Colonic mucosa (tissue), 4 donors: ENCODE measurements at places on chromosomes 6 and 20.

- peak; percentile 41 for DNase-seq
Measured at GRCh38 chr6:7085911-7086310, 21.9 kb upstream of the RREB1 start.

GRCh38 chr6:109478222-109478805 is 4.7 kb downstream of the ZBTB24 start:
- no peak for DNase-seq

DNA sequence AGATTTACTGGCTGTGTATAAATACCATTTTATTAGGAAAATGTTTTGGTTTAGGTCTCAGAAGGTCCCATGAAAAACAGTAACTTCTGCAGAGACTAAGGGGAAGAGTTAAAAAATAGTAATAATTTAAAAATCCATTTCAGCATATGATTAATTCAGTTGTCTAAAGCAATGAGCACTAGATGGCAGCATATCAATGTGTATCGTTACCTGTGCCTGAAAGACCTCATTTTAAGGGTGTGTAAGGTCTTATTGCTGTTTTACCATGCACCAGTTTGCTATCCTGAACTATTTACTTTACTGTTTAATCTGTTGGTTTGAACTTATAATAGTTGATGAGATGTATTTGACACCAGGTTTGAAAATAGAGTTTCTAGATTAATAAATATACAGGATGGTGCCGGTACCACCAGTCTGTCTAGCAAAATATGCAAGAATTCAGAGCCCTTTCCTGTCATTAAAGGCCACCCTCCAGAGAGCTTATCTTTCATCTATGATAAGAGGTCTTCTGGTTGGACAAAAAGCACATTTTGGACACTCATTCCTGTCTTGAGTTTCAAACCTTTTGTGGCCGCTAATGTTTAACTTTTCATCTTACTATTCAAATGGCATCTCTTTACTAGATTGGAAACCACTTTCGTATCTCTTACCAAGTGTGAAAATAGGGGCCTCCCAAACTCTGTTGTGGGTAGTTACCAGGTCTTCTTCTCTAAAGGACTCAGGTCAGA is 8.9 kb upstream of the AHI1 start:
- DNase-seq: no peak

DNA sequence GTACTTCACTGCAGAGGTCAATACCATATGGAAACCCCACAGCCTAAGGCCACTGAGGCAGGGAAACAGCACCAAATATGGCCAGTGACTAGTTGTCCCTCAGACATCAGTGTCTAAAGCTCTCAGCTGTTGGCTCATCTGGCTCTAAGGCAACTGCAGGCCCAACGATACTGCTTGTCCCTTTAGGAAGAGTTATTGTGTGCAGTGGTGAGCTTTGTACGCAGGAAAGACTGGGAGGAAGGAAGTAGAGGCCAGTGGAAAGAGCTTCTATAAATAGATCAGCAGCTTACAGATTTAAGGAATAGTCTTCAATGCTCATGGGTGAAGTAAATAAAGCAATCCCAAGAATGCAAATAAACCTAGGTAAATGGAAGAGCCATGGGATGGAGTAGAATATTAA is 29.3 kb downstream of the DNAAF9 start:
- no peak for DNase-seq

DNA sequence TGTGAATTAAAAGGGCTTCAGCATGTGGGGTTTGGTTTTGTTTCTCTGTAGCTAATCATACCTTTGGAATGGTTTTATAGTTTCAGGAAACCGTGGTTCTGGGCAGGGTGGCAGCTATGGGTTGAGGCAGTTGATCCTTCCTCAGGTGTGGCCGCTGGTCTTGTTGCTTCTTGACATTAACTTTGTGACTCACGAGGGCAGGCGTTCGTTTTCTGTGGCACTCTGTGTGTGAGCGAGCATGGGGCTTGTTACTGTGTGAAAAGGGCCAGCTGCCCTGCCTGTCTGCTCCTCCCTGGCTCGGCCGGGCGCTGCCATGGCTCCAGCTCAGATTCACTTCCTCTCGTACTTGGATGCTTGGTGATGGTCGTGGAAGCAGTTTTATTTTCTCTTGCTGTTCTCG is 16.2 kb downstream of the DNAJC5 start:
- DNase-seq: peak; percentile 83
